ENCODE measurements at places on chromosomes 2 and 18.

DNA sequence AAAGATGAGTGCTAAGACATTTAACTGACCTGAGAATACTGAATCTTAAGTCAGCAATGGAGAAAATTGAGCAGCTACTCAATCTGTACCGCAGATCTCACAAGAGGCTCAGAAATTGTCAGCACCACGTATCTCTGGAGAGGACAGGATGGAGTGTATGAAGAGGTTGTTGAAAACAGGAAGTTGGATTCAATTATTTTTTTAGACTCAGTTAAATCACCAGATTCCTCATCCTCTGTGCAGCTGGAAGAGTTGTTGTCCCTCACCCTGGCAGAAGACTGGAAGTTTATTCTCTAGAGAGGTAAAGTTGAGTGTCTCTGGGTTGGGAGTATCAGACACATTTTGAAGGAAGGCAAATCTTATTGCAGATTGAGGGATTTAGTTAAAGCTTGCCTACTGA lies 114.9 kb upstream of the NT5C1B start:
- no peak for DNase-seq

GRCh38 chr2:157785866-157786662 lies 90.1 kb downstream of the ACVR1 start:
- no peak for DNase-seq

- DNase-seq, result no peak
These were observed 165.9 kb upstream of the STON1 start for GRCh38 chr2:48364100-48364499.

DNA sequence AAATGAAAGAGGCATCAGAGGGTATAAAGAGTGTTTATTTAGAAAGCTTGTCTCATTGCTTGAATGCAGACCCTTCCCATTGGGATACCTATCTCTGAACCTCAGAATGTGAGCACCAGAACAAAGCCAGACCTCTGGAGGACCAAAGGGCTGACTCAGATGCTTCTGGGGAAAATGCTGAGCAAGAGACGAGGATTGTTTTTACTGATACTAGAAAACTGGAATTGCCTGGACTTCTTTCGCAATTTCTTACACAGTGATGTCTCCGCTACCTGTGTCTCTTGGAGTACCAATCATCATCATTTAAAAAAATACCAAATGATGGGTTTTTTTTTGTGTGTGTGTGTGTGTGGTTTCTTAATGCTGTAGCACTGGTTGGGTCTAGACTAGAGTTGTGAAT lies 55.6 kb upstream of the CCDC85A start:
- no peak for DNase-seq

GRCh38 chr18:49721981-49722380 lies 91.4 kb downstream of the ACAA2 start:
- no peak for DNase-seq

DNA sequence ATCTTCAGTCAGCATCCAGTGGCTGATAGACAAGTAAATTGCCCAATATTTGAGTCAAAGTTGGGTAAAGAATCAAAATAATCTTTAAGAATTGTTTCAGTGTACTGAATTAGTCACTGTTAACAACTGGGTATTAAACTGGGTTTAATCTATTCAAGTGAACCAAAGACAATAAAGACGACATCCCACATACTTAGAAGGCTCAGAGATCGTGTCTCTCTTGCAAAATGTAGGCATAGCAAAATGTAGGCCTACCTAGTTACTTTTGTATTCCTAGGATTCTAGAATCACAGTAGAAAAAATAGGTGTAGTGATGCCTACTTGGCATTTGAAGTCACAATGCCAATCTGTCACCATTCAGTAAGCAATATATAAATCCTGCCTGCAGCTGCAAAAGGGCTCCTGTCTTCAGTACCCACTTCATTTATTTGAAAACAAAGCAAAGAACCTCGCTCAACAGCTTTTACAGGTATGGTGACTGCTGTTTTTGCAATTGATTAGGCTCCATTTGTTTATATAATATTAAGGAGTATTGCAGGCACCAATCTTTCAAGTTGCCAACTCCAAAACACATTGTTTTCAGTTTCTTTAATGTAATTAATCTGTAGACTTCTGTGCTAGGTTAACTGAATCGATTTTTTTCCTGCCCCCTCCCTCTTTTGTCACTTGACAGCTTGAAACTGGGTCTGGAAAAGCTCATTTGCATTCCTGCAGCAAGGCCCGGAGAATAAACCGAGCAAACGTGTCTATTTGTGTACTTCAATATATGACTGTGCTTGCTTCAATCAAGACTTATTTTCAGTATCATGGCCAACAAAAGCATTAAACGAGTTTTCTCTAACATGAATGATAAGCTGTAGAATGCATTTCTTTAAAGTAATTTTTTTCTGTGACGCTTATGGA lies 1074.9 kb downstream of the TDRD15 start:
- DNase-seq, result no peak

GRCh38 chr2:168603439-168603961 lies 147.4 kb downstream of the CERS6 start:
- no peak for DNase-seq

DNA sequence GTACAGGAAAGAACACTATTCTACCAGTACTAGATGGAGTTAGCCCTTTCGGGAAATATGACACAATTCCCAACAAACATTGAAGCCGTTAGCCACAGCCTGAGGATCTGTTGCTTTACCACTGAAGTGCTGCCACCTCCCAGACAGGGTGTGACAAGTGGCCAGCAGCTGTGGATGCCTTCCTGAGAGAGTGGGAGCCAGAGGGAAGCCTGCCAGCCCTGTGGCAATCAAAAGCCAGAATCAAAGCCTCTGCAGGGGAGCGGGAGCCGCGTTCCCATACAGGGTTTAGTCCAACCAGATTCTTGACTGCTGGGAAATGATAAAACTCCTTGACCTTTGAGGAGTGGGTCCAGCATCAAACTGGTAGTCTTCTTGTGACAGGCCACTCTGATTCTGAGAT lies 38.0 kb downstream of the SLC4A1AP start:
- DNase-seq, result no peak

- DNase-seq, result no peak
These were observed 50.1 kb upstream of the LPIN2 start for GRCh38 chr18:3062798-3063680.

DNA sequence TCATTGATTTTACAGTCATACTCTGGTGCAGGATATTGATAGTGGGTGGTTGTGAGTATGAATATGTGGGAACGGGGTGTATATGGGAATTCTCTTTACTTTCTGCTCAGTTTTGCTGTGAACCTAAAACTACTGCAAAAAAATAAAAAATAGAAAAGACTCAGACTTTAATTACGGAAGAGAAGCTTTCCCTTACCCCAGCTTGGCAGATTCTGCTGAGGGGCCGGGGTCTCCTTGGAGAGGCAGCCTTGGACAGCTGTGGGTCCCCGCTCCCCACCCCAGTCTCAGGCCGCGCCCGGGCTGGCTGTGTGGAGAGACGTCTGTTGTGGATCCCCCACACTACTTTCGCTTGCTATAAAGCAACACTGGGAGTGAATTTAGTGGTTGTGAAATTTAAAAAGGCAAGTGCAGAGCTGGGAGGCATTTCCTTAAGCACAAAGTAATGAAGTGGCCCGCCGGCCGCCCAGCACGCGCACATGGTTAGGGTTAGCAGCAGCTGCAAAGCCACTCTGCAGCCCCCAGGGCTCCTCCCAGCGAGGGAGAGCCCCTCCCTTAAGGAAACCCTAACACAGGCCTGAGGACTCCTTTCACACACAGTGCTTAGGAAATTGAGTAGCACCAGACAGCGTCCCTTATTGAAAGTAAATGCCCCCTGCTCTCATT lies 102.4 kb downstream of the DDX1 start:
- DNase-seq, result no peak

DNA sequence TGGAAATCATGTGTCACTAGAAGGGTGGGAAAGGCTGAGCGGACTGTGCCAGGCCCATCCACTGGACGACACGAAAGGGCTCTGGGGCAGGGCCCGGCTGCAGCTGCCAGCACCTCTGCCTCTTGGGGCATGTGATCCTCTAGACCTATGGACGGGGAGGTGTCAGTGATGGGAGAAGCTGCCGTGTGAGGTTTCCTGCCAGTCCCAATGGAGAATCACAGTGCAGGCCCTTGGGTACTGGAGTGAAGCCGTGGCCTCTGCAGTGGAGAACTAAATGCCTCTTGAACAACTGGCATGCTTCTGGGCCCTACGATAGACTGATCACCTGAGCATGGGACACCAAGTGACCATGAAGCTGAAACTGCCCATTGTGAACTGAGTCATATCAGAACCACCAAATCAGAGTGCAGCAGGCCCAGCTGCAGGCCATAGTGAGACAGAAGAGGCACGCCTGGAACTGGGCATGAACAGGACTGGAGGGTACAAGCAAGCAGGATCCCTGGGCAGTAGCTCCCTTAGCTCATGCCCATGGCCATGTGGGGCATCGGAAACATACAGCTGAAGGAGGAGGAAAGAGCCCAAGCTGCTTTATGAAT lies 18.8 kb upstream of the RHOB start:
- no peak for DNase-seq

- peak; percentile 46 for DNase-seq
These were observed 2.3 kb upstream of the PLEKHH2 start for GRCh38 chr2:43634604-43635306.

DNA sequence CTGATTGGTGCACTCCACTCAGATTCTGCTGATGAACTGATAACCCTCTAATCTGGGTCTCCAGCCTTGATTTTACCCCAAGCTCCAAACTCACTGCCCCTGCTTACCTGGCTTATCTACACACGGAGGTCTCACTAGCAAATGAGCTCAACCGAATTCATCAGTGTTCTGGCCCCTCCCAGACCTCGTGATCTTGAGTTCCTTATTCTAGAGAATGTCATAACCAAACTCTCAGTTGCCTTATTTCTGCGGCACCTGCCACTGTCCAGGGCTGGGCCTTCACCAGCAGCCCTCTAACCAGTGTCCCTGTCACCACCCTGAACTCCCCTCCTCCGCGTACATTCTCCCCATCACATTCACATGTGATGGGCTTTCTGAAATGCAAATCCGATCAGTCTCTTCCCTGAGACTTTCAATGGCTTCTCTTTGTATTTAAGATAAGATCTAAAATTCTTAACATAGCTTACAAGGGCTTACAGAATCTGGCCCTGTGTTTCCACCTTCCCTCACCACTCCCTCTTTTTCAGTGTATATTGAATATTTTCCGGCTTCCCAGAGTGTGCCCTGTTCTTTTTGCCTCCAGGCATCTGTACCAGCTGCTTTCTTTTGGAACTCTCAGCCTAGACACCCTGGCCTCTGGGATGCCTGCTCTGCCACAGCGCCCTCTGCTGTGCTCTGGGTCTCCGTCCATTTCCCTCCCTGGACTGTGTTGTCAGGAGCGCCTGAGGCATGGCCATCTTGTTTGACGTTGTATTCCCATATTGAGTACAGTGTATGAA lies 31.1 kb downstream of the NAB1 start:
- peak; percentile 13 for DNase-seq
